ENCODE measurements at places on chromosomes 2 and 18. TPM values are rescaled to one million over a fixed set of nuclear protein-coding genes. Genes with fewer than 3 reads are reported as not detected.

Gene TSGA10
- total RNA-seq, result 6.7 TPM

Gene SLC4A3
- total RNA-seq, result 5.9 TPM

Gene PDE1A
- 0.39 TPM for total RNA-seq

Gene DARS1
- total RNA-seq, result 95.8 TPM

Measured in placental epithelial cell (primary cell).